ENCODE measurements at places on chromosomes 7 and 10.

- peak; percentile 62 for DNase-seq
Measured at GRCh38 chr10:43304687-43305333, 37.9 kb upstream of the RASGEF1A start.

DNA sequence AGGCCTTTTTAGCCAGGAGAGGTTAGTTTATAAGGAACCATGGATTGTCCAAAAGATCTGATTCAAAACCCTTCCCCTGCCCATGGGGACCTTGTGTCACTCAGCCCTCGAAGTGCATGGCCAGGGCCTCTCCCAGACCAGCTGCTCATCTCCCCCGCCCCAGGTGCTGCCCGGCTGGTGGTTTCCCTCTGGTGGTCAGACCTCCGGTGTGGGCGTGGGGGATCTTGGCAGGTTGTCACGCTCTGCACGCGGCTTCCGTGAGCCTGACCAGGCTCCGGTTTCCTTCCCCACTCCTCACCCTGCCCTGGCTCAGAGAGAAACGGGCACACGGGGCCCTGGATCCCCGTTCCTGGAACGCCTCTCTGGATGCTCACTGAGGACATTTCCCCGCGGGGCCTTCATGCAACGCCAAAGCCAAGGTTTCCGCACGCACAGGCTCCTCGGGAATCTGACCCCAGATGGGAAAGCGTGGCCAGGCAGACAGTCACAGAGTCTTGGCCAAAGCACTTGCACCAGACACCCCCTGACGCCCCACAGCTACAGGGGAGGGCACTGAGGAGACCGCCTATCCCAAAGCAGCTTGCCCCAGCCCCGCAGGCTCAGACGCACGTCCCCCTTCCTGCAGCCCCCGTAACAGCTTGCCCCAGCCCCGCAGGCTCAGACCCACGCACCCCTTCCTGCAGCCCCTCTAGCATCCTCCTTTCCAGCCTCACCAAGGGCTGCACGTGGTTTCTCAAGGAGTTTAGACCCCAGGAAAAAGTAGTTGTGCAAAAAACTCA lies 7.8 kb upstream of the DIP2C start:
- DNase-seq, result no peak

DNA sequence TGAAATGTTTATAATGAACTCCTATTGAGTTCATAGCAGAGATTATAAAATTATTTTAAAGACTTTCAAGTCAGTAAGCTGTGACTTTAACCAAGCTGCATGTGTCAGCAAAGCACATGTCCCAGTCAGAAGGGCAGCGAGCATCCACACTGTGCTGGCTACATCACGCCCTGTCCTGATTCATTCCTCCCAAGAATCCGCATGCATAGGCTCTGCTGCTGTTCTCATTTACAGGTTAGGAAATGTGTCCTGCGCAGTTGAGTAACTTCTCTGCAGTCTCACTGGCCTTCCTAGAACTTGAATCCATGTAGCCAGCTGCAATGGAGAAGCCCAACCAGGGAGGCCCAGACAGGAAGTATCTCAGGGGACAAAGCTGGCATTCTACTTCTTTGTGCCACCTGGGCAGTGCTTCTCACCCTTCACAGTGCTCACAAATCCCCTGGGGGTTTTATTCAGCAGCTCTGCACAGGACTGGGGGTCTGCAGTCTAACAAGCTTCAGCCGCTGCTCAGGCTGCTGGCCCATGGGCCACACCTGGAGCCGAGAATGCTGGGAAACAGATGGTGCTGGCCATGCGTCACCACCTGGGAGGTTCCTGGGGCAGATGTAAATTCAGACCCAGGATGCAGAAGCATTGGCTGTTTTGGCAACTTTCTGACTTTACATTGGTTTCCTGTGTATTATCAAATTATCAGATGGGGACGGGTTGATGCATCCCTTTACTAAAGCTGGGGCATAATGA lies 192.8 kb upstream of the GDF10 start:
- DNase-seq, result no peak

GRCh38 chr10:77289790-77290189 lies 347.8 kb downstream of the KCNMA1 start:
- DNase-seq, result no peak

DNA sequence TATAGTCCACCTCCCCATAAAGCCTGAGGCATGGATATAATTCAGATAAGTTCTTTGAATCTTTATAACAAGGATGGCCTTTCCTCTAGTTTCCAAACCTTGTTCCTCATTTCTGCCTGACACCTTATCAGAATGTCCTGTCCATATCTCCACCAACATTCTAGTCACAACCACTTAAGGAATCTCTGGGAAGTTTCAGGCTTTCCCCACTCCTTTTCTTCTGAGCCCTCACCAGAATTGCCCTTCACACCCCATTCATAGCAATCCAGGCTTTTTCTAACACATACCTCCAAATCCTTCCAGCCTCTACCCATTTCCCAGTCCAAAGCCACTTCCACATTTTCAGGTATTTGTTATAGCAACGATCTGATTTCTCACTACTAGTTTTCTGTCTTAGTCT lies 18.0 kb upstream of the DIP2C start:
- no peak for DNase-seq

- DNase-seq, result no peak
Measured at GRCh38 chr7:42002654-42003053, 234.4 kb downstream of the GLI3 start.

DNA sequence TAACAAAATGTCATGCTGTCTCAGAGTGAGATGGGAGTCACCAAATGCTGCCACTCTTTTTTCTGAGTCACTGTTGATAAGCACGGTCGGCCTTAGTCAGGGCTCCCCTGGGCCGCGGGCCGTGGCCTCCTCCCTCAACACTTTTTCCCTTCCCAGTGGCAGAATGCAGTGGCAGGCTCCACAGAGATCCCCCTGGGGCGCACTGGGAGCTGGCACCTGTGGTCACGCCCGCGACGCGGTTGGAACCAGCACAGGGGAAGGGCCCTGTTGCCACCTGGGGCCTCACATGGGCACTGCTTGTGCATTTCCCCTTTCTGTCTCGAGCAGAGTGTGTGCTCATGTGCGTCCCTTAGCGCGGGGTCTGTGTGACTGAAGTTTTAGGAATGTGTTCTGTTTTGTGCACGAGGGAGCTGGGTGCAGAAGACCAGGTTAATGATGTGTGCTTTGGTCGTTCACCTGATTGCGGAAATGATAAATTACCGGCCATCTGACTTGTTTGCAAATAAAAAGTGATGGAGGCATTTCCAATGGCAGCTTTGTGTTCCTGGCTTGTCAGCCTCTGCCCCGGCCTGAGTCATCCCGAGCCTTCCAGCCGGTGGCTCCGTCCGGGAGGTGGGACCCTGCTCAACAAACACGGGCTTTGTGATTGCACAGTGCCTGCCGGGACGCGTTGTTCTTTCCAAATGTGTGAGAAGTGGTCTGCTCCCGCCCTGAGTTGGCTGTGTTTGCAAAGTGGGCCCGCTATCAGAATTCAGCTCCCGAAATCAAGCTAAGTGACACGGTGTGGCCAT lies 100.7 kb downstream of the NKX6-2 start:
- no peak for DNase-seq

DNA sequence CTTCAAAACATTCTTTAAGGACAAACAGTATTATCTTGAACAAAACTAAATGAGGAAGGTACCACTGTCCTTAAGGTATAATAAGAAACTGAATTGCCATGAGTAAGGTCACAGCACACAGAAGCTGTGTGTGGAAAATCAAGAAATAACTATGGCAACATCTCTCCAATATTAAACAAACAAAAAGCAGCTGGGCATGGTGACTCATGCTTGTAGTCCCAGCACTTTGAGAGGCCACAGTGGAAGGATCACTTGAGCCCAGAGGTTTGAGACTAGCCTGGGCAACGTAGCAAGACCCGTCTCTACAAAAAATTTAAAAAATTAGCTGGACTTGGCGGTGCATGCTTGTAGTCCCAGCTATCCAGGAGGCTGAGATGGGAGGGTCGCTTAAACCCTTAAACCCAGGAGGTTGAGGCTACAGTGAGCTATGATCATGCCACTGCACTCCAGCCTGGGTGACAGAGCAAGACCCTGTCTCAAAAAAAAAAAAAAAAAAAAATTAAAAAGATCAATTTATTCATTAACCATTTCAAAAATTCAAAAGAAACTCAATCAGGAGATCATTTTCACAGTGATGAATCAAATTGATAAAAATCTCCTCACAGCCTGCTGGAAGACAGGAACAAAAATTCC lies 195.4 kb downstream of the SKIDA1 start:
- DNase-seq, result no peak

DNA sequence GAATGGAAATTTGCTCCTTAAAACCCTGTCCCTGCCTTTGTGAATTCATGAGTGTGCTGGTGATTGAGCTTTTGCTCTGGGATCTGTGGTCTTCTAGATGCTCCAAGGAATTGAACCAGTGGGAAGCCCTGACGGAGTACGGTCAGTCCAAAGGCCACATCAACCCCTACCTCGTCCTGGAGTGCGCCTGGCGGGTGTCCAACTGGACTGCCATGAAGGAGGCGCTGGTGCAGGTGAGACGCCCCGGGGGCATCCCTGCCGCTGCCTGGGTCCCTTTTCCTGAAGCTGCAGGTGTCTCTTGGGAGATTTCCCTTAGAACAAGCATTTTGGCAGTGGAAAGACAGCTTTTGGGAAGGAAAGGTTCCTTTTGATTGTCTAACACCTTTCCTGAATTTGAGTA lies 100.3 kb downstream of the TRRAP start:
- no peak for DNase-seq

GRCh38 chr10:97905276-97905675 lies 55.6 kb downstream of the GOLGA7B start:
- no peak for DNase-seq

DNA sequence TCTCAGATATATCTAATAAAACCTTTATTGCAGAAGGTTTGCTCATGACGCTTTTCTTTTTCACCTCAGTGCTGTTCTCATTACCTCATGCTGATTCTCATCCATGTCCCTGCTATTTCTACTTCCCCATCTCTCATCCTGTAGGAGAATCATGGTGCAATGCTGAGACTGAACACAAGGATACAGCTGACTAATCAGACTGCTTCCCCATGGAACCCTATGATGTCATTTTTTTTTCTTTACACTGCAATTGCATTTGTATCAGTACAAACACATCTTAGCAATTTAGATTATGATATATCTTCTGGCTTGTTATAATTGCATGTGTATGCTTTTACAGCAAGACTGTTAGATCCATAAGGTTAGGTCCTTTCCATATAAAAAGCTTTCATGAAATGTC lies 93.7 kb downstream of the SEMA3A start:
- DNase-seq, result no peak

DNA sequence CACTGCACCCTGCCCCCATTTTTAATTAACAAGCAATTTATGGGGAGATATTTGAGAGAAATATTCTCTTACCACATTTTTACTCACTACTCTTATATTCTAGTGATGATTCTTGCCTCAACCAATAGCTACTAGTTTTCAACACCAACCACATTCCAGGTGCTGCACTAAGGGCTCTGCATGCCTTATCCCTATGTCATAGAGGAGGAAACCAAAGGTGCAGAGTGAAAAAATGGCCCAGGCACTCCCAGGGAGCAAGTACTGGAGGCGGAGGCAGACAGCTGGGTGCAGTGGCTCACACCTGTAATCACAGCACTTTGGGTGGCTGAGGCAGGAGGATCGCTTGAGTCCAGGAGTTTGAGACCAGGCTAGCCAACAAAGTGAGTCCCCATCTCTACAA lies 35.5 kb upstream of the TPST1 start:
- DNase-seq, result no peak

DNA sequence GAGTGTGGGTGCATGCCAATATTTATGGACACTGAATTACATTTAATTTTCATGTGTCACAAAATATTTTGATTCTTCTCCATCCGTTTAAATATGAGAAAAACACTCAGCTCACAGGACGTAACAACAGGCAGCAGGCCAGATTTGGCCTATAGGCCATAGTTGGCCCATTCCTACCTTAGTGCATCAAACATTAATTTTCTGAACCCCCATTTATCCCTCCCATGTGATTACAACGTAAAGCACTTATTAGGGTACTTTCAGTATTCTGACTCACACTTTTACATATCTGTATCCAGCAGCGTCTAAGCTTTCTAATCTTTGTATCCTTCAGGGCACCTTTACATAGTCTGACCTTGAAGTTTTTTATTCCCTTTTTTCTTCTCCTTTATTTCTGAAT lies 4.0 kb downstream of the IDI1 start:
- DNase-seq, result no peak

DNA sequence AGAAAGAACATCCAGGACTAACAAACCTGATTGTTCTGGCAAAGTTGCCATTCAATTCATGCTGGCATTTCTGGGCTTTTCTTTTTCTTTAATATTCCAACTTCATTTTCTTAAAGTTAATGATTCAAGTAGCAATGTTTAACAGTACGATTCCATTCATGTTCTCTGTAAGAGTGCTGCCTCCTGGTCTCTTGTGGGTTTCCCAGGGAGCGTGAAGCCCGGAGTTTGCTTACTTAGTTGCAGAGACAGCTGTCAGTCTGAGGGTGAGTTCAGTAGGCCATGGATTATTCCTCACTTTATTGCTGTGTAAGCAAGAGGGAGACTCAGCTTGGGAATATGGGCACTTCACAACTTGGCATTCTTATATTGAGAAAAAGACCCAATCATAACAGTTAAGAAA lies 142.2 kb downstream of the TWIST1 start:
- no peak for DNase-seq

DNA sequence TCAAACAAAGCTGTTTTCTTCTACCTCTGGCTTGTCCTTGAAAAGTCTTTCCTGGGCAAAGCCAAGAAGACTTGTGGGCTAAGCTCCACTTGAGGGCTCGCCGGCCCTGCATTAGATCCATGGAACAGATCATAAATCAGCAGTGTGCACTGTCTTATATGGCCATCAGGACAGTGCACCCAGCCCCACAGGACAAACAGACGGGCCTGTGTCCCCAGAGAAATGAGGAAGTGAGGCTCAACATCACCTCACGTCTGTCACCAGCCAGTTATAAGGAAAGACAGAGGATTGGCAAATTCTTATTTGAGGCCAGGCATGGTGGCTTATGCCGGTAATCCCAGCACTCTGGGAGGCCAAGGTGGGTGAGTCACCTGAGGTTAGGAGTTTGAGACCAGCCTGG lies 12.3 kb upstream of the IFT22 start:
- no peak for DNase-seq

GRCh38 chr10:1667392-1667791 lies 69.9 kb downstream of the ADARB2 start:
- DNase-seq, result no peak

DNA sequence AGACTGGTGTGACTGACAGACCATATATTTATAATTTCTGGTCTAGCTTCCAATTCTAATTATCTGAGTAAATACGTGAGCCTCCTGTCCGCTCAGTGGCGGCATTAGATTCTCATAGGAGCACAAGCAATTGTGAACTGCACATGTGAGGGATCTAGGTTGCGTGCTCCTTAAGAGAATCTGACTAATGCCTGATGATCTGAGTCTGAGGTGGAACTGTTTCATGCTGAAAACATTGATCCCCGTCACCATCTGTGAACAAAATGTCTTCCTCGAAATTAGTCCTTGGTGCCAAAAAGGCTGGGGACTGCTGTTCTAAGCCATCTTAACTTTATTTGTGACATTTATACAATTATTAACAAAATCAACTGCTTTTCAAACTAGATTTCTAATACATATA lies 164.7 kb upstream of the MEOX2 start:
- no peak for DNase-seq

- no peak for DNase-seq
Measured at GRCh38 chr10:116720241-116720643, 22.1 kb downstream of the HSPA12A start.

GRCh38 chr7:23373151-23374004 lies 74.2 kb downstream of the MALSU1 start:
- peak; percentile 74 for DNase-seq

All from T-helper 2 cell treated with Interferon-gamma antibody and Interleukin-4, amounts not matched to agents 5 μg/mL and 100 μg/mL, for 36 hours (primary cell).